ENCODE measurements at places on chromosomes 12 and 14. TPM values are rescaled to one million over a fixed set of nuclear protein-coding genes. Genes with fewer than 3 reads are reported as not detected.

Gene DLK1
- not detected for total RNA-seq

Gene CAPZA3
- total RNA-seq, result not detected

Gene SCNN1A
- total RNA-seq, result 3.7 TPM

Gene JPH4
- total RNA-seq, result 0.72 TPM

Gene ASCL1
- total RNA-seq, result not detected

Gene GSKIP
- 22.8 TPM for total RNA-seq

Gene CCDC38
- 0.16 TPM for total RNA-seq

Gene DTD2
- 32.2 TPM for total RNA-seq

Gene ITGB7
- total RNA-seq, result 102 TPM

Gene NRXN3
- total RNA-seq, result not detected

Gene SIX6
- not detected for total RNA-seq

Gene SERPINA12
- not detected for total RNA-seq

Gene SDS
- not detected for total RNA-seq

Gene LRRC10
- total RNA-seq, result not detected

Gene GZMB
- 1,284 TPM for total RNA-seq

Gene SINHCAF
- 160 TPM for total RNA-seq

Gene SMCO2
- not detected for total RNA-seq

Gene BDKRB2
- not detected for total RNA-seq
